AG10803 (cell line): ENCODE measurements at places on chromosomes 11 and 22.

DNA sequence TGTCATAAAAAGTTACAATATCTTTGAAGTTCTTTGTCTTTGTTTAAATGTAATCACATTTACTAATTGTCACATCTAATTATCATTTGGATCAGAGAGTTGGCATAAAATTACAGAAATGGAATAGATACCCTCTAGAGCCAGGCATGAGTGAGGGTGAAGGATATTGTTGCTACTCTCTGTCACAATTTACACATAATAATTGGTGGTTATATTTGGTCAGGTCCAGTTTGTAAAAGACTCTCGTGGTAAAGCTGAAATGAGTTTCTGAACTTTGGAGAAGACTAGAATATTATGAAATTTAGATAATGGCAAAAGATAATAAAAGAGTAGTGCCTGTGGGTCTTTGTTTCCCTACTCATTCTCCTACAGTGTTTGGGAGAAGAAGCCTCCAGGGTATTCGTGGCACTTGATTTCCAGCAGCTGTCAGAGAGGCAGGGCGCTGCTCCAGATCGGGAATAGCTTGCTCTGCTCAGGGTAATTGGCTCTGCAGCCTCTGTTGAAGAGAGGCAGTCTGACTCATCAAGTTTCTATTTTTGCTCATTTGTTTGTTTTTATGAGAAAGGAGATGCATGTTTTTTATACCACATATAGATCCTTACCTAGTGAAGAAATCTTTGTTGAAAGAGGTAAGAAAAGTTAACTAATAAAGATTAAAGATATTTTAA lies 349.9 kb downstream of the CNTN5 start:
- DNase-seq: peak; percentile 15

DNA sequence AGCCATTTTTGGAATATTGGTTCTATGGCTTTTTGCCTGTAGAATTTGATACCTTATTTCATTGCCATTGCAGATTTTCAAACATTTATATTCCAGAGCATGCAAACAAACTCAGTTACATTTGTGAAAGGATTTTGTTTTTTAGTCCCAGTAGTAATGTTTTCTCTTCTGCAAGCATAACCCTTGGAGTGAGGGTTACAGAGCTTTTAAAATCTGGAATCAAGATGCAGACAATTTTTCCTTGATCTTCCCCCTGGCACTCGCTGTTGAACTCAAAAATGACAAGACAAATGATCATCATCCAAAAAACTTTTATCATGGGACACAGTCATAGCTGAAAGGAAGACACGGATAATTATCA lies 20.8 kb downstream of the BBOX1 start:
- DNase-seq: no peak

- no peak for DNase-seq
Observed at GRCh38 chr22:50621948-50622722, 5.8 kb downstream of the ARSA start.

DNA sequence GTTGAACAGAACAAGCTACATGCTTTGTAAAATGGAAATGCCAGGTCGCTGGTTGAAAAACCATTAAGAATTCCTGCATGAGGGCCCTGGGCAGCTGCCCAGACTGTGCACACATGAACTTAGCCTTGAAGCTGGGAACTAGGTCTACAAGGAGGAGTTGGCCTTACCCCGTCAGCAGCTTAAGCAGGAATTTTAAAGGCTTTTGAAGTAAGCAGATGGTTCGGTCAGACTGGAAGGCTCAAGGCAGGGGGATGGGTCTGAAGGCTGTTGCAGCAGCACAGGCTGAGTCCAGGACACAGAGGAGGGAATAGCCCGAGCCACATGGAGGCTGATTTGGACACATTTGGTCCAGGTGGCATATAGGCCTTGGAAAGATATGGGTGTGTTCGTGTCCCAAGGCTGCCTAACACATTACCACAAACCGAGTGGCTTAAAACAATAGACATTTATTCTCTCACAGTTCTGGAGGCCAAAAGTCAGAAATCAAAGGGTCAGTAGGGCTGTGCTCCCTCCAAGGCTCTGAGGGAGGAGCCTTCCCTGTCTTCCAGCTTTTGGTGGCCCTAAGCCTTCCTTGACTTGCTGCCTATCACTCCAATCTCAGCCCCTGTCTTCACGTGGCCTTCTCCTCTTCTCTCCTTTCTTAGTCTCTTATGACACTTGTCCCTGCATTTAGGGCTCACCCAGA lies 11.6 kb downstream of the LIF start:
- peak; percentile 83 for DNase-seq

DNA sequence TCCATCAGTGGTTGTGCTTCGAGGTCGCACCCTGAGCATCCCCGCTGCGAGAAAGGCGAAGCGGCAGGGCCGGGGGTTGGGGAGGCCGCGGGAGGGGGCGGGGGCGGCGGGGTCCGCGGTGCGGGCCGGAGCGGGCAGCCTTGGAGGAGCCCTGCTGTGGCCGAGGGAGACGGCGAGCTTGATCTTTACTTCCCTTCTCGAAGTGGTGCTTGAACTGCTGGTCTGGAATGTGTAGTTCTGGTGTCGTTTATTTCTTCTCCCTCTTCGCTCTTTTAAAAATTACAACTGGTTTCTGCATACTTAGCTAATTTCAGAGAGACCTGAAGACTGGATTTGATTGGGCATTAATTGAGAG lies 1.1 kb downstream of the APLP2 start:
- DNase-seq: peak; percentile 40

GRCh38 chr11:121134741-121135312 lies 33.8 kb downstream of the TECTA start:
- DNase-seq: no peak

DNA sequence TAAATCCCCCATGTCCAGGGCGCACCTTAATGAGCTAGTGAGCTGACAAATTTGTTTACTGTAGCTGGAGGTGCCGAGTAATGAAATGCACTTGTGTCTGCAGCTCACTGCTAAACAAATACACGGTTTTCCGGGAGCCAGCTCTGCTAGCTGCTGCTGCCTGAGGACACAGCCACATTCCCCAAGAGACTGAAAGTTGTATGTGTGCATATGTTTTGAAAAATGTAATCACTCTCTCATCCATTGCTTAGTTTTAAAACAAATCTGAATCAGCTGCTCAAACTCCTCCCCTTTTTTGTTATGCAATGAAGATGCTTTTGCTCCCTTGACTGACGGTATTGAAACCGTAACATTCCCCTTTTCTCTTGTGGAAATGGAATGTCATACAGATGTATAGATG lies 62.4 kb upstream of the NNMT start:
- no peak for DNase-seq

- peak; percentile 23 for DNase-seq
Observed at GRCh38 chr11:117819096-117820040, 5.2 kb downstream of the FXYD2 start.

DNA sequence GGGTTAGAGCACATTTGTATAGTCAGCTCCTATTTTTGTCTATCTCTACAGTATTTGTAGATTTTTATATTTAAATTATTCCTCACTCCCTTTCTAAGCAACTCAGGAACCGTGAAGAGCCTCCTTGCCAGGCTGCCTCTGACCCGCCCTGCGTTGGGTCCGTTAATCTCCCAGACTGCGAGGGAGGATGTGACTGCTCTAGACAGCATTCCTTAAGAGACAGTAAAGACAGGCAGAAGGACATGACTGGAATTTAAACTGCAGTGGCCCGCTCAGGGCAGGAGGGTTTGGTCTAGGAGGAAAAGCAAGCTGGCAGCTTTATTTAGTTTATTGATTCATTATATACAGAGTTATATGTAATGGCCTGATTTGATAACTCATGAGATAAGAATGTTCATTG lies 413.7 kb downstream of the TMEM135 start:
- no peak for DNase-seq

- peak; percentile 46 for DNase-seq
Observed at GRCh38 chr11:5197536-5197935, 2.9 kb downstream of the OR51V1 start.
